Cardiac muscle cell (in vitro differentiated cells and primary cell): ENCODE measurements at places on chromosomes 7 and 10. TPM values are rescaled to one million over a fixed set of nuclear protein-coding genes. Genes with fewer than 3 reads are reported as not detected.

- peak; percentile 8 for DNase-seq
These were observed 70.0 kb upstream of the PCBD1 start for GRCh38 chr10:70958396-70958795.

DNA sequence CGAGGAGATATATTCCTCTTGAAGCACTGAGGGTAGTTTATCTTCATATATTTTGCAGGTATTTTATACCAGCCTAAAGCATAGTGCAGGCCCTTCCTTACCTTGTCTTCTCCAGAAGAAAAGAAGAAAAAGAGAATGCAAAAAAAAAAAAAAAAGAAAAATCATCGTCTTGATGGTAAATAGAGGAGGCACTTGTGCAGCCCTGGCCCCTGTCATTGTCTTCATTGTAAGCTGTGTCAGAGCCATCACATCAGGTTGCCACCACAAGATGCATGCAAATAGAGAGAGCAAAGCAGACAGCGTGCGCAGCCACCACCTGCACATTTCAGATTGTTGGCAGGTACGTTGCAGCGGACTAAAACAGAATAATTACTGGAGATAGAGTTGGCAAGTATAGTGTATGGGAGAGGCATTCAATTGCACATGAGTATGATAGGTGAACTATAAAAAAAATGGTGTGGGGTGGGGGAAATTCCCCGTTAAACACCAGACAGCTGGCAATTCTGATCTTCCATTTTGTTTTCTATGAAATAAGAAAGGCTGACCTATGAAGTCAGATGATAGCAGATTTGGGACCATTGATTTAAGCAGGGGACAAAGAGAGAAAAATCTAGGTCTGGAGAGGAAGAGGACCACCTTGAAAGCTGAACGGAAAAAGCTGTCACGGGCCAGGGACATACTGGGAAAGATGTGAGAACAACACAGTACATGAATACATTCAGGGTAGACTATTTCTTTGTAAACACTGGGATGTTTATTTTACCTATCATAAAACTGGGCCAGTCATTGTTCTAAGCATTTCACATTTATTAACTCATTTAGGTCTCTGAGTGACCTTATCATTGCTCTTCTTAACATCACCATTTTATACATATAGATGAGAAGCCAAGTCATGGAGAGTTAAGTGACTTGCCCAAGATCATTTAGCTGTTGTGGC lies 306.3 kb upstream of the SP8 start:
- no peak for DNase-seq

GRCh38 chr10:15295537-15296325 lies 75.4 kb downstream of the FAM171A1 start:
- no peak for DNase-seq

- no peak for DNase-seq
These were observed 274.7 kb downstream of the GFRA1 start for GRCh38 chr10:115998301-115998700.

DNA sequence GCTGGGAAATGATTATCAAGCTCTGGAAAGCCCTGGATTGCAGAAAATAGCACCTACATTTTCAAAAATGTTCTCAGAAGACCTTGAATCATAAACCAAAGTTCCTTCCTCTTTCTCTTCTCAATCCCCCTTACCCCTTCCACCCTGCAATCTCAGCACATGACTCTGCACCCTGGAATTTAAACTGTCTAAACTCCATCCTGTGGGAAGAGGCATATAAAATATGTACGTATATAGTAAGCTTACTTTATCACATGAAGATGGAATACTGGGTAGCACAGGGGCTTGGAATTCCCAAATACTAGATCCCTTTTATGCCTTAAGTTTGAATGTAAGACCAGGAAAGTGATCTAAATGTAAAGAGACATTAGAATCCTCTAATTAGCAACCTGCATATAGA lies 7.7 kb downstream of the AGMO start:
- no peak for DNase-seq

DNA sequence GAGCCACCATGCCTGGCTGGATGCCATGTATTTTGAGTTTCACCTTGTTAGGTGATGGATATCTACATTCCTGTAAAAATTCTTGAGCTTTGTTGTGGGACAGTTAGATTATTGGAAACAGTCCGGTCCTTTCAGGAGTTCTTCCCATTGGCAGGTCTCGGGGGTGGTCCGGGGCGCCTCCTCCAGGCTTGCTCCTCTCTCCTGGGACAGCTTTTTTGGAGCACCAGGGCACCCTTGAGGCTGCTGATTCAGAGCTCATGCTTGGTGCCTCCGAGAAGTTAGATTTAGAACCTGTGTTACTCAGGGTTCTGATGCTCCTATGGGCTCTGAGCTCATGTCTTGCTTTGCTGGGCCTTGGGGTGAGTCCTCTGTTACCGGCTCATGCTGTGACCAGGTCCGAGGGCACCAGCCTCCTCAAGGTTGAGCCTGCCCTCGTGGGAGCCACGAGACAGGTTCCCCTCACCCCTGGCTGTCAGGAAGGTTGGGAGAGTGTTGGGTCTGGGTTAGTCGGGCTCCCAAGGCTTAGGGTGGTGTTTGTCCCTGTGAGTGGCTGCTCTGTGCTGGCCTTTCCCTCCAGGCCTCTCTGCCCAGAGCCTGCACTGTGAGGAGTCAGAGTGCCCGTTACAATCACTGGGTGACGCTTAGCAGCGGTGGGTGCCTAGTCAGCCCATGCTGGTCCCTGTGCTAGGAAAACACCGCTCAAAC lies 6.0 kb downstream of the SPRN start:
- DNase-seq: no peak

DNA sequence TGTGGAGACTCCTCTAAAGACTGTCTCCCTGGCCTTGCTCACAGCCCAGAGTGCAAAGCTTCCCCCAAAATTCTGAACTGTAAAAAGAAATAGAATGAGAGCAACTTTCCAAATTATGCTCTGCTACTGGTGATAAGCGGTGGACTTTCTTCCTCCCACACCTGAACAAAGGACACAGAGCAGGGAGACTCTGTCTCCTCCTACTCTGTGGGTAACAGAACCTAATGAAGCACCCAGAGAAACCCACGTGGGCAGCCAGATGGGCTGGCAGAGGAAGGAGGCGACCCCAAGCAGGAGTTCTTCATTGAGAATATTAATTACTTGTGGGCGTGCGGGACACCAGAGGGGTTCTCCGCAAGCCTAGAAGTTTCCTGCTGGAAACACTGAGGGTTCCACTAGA lies 139.5 kb downstream of the KMT2E start:
- DNase-seq: no peak

GRCh38 chr10:29688230-29688661 lies 53.5 kb upstream of the SVIL start:
- DNase-seq: peak; percentile 6

DNA sequence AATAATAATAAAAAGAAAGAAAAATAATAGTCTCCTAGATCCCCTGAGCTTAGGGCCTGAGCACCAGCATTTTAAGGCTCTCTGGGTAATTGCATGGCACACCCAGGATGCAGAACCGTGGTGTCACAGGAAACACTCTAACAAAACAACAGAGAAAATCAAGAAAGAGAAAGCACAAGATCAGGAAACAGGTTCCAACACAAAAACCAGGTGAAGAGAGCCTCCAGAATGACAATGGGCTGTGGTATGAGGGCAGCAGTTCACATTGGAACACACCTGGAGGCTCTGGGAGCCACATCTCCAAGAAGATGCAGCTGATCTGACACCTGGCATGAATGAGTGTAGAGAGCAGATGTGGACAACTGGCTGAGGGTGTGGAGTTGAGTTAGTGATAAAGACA lies 7.1 kb downstream of the MMRN2 start:
- DNase-seq: no peak

DNA sequence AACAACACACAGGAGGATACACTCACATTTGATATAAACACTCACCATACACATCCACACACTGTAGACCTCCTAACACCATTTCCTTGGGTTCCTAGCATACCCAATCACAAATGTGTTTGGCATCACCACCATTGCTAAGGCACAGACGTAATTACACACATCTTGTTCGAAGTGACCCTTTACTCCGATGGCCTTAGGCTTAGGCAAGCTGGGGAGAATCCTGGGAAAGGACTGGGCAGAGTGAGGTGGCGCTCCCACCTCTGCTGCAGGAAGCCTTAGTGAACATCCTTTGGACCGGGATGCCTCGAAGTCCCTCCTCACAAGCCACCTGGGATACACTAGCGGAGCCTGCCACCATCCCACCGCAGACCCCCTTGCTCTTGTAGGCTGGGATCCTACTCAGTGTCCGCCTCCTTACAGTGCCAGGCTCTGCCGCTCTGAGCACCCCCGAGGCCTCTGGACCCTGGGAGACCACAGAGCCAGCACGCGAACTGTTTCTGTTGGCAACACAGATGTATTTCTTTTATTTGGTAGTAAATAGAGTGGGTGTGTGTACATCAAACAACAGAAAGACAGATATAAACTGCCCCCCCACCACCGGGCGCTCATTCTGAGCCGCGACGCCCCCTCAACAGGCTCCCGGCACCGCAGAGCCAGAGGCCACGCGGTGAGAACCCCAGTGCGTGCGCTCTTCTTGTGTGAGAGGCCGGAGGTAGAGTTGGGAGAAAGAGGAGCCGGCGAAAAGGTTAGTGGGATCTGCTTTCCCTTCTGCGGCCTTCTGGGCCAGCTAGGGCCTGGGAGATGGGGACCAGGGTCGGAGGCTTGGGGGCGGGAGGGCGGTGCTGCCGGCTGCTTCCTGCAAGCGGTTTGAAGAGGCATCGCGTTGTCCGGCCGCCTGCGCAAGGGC lies 5.9 kb upstream of the HMX2 start:
- DNase-seq: no peak

DNA sequence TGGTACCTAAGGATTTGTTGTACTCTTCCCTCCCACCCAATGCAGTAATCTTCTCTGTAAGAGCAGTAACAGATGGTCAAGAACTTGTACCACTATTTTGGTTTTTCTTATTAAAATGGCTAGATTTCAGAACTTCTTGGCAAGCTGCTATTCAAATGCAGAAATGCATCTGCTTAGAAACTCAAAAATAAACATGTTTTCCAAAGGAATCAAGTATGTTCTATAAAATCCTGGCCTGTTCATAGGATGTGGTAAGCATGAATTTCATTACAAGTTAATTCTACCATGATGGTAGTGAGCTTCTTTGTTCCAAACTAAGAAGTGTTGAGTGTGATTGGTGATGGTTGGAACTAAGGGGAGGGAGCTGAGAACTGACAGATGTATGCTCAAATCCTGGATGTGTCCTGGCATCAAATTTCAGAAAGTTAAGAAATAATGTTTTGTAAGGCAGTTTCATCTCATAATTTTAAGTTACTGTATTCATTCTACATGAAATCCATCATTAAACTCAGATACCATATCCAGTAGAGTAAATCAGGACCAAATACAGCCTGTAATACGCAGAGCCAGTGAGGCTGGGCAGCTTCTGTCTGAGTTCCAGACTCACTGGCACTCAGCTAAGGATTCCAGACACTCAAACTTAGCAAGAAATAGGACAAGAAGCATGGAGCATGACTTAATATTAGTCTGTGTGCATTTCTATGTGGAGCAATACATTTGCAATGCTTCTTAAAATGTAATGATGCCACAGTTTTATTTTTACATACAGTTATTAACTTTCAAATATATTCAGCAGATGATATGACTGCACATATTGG lies 119.6 kb downstream of the TES start:
- no peak for DNase-seq

DNA sequence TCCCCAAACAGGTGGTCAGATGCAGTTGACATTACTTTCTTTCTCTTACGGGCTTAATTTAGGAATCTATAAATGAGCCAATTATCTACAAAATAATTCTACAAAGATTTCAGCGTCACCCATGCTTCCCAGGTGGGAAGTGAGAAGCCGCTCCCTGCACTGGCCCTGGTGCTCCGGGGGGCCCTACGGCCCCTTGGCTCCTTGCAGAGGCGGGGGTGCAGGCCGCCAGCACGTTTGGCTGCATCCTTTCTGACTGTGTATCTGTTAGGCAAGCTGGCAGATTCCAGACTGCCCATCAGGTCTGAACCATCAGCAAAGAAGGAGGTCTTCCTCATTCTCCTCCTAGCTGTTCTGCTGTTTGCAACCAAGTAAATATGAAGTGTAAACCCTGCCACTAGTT lies 16.3 kb downstream of the VWC2 start:
- DNase-seq: no peak

GRCh38 chr10:123409426-123409825 lies 255.2 kb downstream of the BUB3 start:
- no peak for DNase-seq

GRCh38 chr10:95384011-95384704 lies 93.4 kb upstream of the PDLIM1 start:
- no peak for DNase-seq

DNA sequence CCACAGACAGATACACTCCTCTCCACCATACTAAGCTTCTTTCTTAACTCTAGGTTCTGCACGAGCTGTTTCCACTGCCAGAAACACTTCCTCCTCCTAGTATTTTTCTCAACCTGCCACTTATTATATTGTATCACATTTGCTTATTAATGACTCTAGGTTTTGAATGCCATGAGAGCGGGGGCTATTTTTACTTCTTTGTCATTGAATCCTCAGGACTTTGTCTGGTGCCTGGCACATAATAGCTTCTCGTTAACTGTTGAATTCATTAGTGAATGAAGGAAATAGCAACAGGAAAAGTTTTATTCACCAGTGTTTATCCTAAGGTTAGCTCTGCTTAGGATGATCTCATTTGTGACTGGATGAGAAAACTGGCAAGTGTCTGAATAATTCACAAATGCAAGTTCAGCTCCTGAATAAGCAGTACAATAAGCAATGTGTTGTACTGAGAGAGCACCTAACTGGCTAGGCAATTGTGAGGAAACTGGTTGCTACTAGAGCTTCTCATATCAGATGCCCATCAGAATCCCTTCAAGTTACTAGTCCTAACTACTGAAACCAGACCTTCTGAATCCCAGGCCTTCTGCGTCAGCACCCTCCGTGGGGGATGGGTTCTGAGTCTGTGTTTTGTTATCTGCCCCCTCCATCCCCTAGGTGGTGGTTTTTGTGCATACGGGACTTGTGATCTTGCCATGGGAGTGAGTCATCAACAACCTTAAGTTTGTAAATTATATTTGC lies 92.7 kb downstream of the LSMEM1 start:
- no peak for DNase-seq

ANXA8L1 gene
- total RNA-seq: 0.63 TPM in 1 of 2 replicates, not detected in the other

RHOBTB1 gene
- 15.4 and 23.6 TPM in 2 replicates for total RNA-seq

TMEM178B gene
- 0.07 and 0.39 TPM in 2 replicates for total RNA-seq

ADAP1 gene
- 12.0 and 12.8 TPM in 2 replicates for total RNA-seq

OR2A7 gene
- 0.18 TPM in 1 of 2 replicates, not detected in the other for total RNA-seq

MUC12 gene
- total RNA-seq: 2.4 TPM in 1 of 2 replicates, not detected in the other

KIN gene
- total RNA-seq: 3.2 and 7.4 TPM in 2 replicates

MMP21 gene
- total RNA-seq: 0.32 TPM in 1 of 2 replicates, not detected in the other

MPP7 gene
- total RNA-seq: 7.7 and 10.8 TPM in 2 replicates

PITX3 gene
- total RNA-seq: 5.5 and 14.3 TPM in 2 replicates
